ENCODE measurements at places on chromosomes 6 and 20.
A peak's percentile ranks its signal among the peaks of the same experiment; 100 is the strongest.

- peak; percentile 79 for DNase-seq
Observed at GRCh38 chr6:2749969-2750600, 637 bp downstream of the MYLK4 start.

GRCh38 chr6:94045099-94045829 lies 625.9 kb upstream of the EPHA7 start:
- no peak for DNase-seq

DNA sequence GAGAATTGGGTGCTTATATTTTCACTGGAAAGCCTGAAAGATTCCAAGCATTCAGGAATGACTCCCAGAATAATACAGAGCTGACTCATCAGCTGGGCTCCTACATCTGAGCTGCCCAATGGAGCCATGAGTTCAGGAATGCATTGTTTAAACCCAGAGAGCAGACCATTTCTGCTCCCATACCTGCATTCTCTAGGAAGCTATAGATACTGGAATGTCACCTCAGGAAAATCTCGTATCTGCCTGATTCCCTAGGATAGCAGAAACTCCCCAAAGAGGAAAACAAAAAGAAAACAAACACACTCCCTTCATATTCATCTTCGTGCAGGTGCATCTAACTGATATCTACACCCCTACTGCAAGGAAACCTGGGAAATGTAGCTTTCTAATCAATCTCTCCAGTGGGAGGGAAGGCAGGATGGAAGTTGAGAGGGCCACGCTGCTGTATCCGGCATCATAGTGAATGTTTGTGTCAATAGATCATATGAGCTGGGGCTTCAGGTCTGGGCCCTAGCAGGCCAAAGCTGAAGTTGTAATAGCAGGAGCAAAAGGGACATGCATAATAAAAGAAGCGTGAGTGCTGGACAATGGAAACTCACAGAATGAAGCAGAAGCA lies 8.2 kb upstream of the SLC2A12 start:
- no peak for DNase-seq

- no peak for DNase-seq
Observed at GRCh38 chr20:25503936-25504335, 81.4 kb downstream of the NINL start.

- DNase-seq, result no peak
Observed at GRCh38 chr20:14959506-14960475, 622.4 kb upstream of the FLRT3 start.

DNA sequence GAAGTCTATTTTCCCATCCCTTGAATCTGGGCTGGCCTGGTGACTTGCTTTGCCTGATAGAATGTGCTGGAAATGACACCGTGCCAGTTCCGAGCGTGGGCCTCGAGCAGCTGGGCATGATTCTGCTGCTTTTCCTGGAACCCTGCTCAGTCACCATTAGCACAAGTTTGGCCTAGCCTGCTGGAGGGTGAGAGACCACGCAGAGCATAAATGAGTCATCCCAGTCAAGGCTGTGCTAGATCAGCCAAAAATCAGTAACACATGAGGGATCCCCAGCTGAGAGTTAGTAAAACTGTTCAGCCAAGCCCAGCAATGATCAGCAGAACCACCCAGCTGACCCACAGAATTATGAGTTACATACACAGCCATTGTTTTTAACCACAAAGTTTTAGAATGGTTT lies 74.8 kb upstream of the TOP1 start:
- no peak for DNase-seq

- DNase-seq, result no peak
Observed at GRCh38 chr20:14538433-14538832, 201.0 kb upstream of the FLRT3 start.

- no peak for DNase-seq
Observed at GRCh38 chr20:23507346-23507745, 16.4 kb downstream of the CST8 start.
